Liver (tissue), 10 donors: ENCODE measurements at places on chromosomes 13 and 19.
A peak's percentile ranks its signal among the peaks of the same experiment; 100 is the strongest.

- DNase-seq: no peak
These were observed 30.4 kb downstream of the NOTCH3 start for GRCh38 chr19:15170345-15170744.

DNA sequence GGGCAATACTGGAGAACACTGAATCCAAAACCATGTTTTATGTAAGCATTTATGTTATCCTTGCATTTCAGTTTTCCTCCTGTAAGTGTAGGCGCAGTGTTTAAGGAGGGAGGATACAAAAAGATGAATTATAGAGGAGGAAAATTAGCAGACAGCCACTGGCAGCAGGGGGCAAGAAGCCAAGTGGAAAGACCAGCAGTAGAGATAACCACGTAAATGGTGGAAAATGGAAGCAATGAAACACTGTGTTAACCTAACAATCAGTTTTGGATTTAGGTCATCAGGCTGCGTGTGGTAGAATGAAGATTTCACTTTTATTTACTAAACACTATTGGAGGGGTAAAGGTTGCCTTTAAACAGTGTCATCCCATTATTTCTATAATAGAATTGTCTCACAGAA, 447.3 kb downstream of the GPC6 start:
- no peak for DNase-seq

- DNase-seq: peak; percentile 60
These were observed 379 bp upstream of the ZNF470 start for GRCh38 chr19:56566904-56567273.

DNA sequence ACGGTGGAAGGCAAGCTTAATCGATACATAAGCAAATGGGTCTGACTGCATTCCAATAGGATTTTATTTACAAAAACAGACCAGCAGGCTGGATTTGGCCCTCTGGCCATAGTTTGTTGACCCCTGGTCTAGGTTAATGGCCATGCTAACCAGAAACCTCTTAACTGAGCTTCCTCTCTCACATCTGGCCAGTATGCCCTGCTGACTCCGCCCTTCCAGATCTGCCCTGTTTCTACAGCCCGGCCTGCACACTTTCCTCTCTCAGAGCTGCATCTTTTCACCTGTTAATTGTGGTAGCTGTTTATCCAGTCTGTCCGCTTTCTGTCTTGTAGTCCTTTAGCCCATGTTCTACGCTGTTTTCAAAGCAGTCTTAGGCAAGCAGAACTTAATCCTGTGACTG, 25.6 kb downstream of the EDNRB start:
- no peak for DNase-seq

DNA sequence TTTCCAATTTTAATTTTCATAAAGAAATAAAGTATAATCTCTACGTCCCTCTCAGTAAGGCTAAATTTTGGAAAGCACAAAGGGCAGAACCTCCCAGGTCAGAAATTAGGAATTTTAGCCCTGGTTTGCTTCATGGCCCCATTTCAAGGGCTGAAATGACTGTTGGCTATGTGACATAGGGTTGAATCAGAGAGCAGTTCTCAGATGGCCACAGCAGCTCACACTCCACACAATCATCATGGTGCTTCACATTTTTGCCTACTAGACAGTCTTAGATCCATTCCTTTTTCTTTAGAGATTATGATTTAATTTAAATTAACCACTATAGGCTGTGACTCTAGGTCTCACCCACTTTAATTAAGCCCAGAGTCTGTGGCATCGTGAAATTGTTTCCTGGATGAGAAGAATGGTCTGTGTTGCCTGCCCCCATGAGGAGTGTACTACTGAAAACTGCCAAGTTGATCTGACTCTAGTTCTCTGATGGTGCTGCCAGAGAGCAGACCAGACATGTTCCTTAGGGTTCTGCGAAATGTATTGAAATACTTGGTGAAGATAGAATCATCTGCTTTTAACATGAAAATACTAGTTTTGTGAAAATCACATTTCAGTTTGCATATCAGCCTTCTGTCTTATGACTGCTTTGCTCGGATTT, 57.4 kb downstream of the ESD start:
- no peak for DNase-seq

GRCh38 chr13:42345367-42345766, 73.4 kb downstream of the AKAP11 start:
- no peak for DNase-seq

GRCh38 chr13:34070544-34071303, 252.8 kb downstream of the RFC3 start:
- DNase-seq: no peak

- no peak for DNase-seq
These were observed 43.3 kb upstream of the GPC6 start for GRCh38 chr13:93183302-93183701.

GRCh38 chr19:39842693-39843435, 3.3 kb downstream of the FBL start:
- no peak for DNase-seq

DNA sequence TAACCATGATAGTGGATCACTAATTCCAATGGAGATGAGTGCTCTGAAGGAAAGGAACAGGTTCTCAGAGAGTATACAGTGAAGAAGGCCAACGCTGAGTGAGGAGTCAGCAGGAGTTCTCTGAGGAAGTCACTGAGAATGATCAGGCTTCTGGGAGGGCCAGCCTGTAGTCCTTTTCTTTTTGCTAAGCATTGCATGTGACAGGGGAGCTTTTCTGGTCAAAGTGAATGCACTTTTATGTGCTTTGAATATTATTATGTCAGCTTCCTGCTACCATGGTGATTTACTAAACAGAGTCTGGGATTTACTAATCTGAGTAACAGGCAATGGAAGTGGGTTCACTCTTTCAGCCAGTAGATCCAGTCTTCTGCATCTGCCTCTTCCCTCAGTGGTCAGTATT, 81.1 kb upstream of the SERP2 start:
- DNase-seq: no peak

DNA sequence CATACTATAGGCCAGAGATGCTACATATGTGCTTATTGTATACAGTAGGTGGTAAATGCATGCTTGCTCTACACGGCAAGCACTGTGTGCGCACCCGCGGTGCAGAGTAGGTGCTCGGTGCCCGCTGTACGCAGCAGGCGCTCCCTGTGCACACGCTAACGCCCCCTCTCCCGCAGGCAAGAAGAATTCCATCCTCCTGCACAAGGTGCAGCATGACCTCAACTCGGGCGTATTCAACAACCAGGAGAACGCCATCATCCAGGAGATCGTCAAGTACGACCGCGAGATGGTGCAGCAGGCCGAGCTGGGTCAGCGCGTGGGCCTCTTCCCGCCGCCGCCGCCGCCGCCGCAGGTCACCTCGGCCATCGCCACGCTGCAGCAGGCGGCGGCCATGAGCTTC, 17.7 kb downstream of the POLRMT start:
- no peak for DNase-seq

GRCh38 chr13:94950303-94950702, 238.0 kb upstream of the SOX21 start:
- DNase-seq: no peak

- no peak for DNase-seq
These were observed 215.5 kb upstream of the HTR2A start for GRCh38 chr13:47112205-47112902.

- no peak for DNase-seq
These were observed 170.8 kb downstream of the NUFIP1 start for GRCh38 chr13:44818428-44818827.

- DNase-seq: no peak
These were observed 11.7 kb upstream of the ADGRE5 start for GRCh38 chr19:14369399-14370168.

- DNase-seq: no peak
These were observed 6.8 kb upstream of the ZNRF4 start for GRCh38 chr19:5448374-5448773.

DNA sequence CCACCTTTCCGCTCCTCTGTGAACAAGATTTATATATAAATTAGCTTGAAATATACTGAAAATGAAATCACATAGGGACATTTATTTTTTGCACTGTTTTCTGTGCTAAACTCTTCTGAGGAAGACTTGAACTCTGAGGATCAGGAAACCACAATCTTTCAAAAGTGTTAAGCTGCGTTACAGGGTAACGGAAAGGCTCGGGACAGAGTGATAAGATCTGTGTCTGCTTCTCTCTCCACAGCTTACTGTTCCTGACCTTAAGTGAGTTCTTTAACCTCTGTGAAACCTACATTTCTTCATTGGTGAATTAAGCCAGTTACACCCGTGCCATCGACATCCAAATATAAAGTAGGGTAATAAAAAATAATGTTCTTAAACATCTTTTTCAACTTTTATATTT, 38.9 kb downstream of the DACH1 start:
- no peak for DNase-seq

DNA sequence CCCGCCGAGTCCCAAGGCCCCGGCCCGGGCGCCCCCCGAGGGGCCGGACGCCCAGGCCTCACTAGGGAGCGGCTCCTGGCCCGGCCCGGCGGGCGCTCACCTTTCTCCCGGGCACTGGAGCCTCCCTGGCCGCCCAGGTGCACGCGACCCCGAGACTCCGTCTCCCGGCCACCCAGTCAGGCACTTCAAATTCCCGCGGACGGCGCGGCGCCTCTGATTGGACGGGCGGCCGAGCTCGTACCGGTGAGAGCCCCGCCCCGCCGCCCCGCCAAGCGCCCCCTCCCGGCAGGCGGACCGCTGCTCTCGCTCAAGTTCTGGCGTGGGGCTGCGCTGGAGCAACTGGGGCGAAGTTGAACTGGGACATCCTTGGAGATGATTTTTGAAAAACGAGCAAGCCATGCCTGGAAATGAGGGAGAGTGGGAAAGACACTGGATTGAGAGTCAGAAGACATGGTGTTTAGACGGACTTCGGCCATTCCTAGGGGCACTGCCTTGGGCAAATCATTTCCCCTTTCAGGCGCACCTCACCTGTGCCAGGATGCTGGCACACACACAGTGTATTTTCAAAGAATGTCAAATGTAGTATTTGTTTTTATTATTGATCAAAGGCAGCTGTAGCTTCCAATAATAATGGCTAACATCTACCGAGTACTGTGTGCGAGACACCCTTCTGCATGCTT, 485.3 kb downstream of the UQCRFS1 start:
- peak; percentile 52 for DNase-seq

GRCh38 chr13:51221674-51222036, 543 bp upstream of the FAM124A start:
- no peak for DNase-seq

GRCh38 chr13:85640727-85641126, 158.5 kb downstream of the SLITRK6 start:
- no peak for DNase-seq

GRCh38 chr13:44819245-44819644, 170.0 kb downstream of the NUFIP1 start:
- DNase-seq: no peak

DNA sequence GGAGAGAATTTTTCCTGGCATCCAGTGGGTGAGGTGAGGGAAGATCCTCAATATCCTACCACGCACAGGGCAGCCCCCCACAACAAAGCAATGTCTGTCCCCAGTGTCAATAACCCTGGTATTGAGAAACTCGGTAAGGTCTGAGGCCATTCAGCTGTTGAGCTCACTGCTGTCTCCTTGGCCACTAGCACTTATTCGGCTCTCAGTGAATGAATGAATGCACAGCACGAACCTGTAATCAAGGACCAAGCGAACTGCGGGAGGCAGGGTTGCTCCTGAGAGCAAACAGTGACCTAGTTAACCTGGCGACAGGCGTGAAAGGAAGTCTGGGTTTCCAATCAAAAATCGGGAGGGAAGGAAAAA, 640 bp downstream of the ZSCAN5A start:
- DNase-seq: peak; percentile 49

DNA sequence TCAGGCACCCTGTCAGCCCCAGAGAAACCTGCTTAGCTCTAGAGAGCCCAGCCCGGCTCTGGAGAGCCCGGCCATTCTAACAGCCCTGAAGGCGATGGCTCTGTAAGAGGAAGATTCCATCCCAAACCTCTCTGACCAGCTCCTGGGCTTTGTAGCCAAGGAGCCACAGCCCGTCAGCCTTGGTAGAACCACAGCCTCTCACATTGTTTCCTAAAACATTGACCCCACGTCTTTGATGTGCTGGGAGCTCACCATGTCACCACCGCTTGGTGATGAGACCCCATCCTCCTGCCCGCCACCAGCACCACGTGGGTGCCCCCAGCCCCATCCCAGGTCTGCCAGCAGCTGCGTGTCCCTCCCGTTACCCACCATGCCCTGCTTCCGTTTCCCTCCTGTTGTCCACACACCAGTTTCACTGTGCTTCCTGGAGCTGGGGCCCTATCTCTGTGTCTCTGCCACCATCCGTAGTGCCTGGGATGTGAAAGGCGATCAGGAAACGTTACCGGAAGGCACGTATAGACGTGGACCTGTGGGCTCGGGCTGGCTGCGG, 94.2 kb upstream of the MCF2L start:
- DNase-seq: no peak

GRCh38 chr19:29320618-29321017, 107.7 kb upstream of the UQCRFS1 start:
- DNase-seq: no peak

DNA sequence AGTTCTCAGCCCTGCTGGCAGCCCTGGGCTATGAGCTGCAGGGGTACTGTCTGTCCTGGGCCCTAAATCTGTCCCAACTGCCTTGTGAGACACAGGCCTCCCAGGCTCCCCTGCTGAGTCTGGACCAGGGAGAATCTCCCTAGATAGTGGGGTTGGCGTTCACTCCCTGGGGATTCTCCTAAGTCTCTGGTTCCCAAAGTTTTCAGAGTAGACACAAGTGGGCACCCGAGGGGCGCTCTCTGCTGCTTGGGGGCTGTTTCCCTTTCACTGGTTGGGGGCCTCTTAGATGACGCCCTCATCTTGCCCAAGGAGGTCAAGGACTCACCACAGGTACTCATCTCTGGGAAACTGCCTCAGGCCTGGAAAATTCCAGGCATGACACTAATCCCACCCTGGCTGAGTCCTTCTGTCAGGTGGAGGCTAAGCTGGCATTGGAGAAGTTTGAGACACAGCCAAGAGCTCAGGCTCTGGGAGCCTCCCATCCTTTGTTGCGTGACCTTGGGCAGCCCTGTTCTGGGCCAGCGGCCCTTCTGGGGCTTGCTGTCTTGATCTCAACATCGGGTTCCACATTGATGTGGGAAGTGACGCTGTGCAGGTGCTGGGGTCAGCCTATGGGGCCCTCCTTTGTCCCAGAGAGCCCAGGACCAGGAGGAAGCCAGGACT, 3.9 kb downstream of the RPL18A start:
- DNase-seq: no peak

DNA sequence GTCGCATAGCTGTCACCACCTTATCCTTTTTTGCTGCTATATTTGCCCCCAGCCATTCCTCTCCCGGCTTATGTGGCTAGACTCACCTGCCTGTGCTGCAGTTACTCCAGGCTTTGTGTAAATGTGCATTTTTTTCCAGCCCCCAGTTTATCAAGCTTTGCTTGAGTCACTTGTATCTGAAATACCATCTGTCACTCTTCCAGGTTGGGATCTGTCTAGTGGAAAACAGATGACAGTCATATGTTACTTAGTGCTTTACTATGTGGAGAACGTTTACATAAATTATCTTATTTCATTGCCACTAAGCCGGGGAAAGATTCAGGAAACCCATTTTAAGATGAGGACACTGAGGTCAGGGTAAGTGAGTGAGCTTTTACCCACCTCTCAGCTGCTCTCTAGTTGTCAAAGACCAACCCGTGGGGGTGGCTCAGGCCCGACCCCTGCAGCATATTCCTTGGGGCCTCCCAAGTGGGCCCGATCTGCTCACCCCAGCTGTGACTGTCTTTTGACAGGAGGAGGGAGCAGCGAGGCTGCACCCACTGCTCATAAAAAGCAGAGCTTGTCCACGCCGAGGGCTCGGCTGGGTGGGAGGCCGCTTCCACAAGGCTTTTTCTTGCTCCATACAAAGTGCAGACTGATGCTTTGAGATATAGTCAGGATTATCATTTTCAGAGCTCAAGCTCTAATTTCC, 7.2 kb downstream of the GJB2 start:
- no peak for DNase-seq

GRCh38 chr19:35754370-35755130, 2.3 kb downstream of the HSPB6 start:
- no peak for DNase-seq

GRCh38 chr13:66994517-66995202, 235.5 kb downstream of the PCDH9 start:
- no peak for DNase-seq
